ENCODE measurements at places on chromosomes 7 and 10.

DNA sequence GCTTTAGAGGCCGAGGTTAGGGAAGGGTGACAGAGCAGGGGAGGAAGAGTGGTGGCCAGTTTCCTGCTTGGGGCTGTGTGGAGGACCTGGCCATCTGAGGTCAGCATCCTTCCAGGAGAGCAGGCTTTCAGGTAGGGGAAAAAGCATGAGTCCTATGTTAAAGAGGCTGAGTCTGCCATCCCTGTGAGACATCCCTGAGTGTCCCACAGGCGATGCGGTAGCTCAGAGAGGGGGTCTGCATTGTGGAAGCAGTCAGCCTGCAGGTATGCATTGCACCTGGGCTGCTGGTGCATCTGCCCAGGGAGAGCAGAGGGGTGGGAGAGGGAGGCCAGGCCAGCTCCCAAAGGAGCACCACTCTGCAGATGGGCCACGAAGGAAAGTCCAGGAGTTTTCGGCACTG is 282.1 kb upstream of the ZNF32 start:
- no peak for DNase-seq

- no peak for DNase-seq
These were observed 13.5 kb upstream of the STK17A start for GRCh38 chr7:43569424-43569823.

DNA sequence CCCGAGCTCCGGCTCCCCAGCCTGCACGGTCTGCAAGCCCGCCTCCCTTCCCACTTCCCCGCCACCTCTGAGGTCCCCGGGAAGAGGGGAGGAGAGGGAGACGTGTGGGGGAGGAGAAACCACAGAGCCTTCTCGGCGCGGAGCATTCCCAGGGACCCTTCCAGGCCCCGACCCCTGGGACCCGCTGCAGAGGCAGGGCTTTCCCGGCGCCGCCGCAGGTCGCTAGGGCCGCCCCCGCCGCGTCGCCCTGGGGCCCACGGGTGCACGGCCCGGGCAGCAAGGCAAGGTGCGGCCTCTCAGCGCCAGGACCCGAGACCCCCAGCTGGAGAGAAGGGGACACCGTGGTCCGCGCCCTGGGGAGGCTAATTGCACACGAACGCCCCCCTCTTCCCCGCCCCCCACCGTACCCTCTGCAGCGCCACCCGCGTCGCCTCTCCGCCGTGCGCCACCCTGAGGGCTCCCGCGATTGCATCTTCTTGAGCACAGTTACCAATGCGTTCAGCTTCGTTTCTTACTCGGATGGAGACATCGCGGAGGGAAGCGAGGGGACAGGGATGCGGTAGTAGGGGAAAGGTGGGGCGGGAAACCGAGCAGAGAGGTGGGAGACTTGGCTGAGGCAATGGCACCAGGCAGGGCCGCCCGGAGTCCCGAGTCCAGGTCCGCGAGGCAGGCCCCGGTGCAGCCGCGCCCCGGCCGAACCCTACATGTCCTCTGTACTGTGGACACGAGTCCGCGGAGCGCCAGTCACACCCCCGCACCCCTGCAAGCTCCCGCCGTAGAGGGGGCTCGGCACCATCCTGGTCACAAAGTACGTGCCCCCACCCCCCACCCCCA is 28.9 kb downstream of the SKIDA1 start:
- DNase-seq = no peak

DNA sequence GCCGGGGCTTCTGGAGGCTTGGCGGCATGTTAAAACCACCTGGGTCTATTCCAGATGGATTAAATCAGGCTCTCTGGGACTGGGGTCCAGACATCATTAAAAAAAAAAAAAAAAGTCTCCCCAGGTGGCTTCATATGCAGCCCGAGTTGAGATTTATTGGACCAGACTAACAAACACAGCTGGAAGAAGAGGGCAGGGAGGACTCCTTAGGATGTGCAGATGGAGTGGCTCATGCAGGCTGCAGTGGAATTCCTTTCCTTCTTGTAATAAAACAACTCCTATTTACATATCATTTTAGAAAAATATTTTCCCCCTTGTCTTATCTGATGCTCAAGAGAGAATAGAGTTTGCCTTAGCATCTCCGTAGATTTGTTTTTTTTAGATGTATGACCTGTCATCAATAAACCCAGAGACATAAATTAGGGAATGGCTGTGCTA is 238.1 kb downstream of the CAMK1D start:
- DNase-seq = no peak

- no peak for DNase-seq
These were observed 51.1 kb downstream of the ADCYAP1R1 start for GRCh38 chr7:31102973-31103850.

DNA sequence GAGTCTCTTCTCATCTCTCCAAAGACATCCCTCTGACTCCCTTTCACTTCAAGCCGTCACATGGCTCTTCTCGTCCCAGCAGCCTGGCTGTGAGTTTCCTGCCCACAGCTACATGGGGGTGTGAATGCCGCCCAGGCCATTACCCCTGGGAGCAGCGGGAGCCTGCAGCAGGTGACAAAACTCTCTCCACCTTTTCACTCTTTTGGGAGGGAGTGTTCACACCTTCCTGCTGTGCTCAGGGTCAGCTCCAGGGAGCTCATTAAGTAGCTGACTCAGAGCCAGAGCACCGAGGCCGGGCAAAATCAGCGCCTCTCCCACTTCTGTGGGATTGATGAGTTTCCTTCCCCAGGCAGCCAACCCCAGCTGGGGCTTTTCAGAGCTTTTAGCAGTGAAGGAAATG is 271.3 kb downstream of the TYW1 start:
- no peak for DNase-seq

GRCh38 chr7:28466341-28466740 is 54.0 kb downstream of the CREB5 start:
- DNase-seq = no peak

GRCh38 chr7:134186801-134187200 is 59.7 kb downstream of the LRGUK start:
- no peak for DNase-seq

DNA sequence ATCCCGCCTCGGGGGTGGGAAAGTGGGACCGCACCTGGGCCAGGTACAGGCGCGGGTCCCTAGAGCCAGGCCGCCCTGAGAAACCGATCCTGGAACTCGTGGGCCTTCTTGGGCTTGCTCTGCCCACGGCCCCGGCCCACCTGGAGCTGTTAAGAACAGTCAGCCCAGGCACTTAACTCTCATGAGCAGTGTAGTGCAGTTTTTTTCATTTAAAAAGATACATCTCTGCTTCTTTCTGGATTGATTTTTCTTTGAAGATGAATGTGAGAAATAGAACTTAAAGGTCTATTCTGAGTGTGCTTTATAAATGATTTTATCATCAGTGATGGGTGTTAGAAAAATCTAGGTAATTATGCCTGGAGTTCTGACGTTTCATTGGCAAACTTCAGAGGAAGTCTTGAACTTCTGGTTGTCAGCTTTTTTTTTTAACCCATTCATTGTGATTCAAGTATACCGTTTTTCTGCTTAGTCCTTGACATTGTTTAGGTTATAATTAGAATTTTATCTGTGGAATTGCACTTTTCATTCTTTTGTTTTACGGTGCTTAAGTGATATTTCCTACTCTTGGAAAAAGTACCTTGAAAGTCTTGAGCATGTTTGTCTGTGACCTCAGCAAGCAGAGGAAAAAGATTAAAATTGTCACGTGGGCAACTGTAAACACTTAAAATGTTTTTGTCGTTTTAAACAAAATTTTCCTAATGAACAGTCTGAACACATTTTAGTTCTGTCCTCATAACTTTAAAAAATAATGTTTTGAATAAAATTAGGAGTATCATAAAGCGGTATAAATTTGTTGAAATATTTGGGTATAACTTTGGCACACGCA is 906 bp downstream of the CDK1 start:
- DNase-seq = no peak

DNA sequence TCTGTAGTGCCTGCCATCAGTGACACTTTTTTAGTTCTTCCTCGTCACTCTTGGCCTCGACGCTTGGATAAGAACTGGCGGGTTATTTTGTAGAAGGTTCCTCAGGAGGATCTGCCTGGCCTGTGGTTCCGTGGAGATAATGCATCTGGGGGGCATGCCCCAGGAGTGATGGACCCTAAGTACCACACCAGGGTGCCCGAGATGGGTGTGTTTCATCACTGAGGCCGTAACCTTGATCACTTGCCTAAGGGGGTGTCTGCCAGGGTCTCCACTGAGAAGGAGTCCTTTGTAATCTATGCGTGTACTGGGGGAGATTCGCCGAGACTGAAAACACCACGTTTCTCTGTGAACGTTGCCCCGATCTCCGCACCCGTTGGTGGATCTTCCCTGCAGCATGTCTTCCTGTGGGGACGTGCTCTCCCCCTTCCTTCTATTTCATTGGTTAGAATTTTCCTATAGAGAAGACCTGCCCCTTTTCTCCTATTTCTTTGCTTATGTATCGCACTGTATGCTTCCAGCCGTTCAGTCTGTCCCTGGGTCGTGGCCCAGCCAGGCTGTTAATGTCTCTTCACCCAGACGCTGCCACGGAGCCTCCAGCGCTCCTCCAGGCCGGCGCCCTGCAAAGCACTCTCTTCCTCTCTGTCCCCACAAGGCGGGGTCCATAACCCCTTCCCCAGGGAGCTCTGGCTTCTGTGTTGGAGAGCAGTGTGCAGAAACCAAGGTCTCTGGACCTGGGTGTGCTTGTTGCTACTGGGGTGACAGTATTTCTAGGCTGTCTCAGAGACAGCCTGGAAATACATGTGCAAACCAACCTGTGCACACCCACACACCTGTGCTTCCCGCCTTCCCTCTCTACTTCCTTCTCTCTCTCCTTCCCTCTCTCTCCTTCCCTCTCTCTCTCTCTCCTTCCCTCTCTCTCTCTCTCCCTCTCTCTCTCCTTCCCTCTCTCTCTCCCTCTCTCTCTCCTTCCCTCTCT is 14.4 kb upstream of the DPYSL4 start:
- no peak for DNase-seq

DNA sequence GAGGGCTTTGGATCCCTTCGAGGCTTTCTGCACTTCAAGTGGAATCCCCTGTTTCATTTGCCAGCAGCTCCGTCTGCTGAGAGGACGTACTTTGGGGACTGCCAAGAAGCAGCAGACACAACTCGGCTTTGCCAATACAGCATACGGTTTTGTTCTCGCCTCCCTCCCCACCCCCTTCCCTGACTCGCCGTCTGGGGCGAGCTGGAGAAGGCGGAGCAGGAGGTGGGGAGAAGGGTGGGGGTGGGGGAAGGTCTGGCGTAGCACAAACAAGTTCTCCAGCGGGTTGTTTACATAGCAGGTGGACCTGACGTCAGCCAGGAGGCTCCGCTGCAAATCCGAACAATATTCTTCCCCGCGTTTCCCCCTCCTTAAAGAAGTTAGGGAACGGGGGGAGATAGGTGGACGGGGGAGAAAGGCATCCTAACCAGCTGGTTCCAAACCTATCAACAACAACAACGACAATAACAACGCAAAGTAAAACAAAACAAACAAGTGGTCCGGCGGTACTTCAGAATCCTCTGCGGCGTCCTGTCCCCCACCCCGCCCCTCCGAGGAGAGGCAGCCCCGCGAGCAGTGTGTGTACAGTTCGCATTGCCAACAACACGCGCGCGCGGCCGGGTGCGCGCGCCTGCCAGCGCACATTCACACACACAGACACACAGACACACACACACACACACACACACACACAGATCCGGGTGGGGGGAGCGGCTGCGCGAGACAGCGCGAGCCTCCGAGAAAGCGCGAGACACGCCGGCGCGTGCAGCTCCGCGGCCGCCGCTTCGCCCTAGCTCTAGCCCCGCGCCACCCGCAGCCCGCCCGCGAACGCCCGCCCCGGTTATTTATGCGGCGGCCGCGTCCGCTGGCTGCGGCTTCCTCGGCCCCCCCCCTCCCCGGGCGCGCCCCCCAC is 167.0 kb upstream of the PPP1R3A start:
- peak; percentile 86 for DNase-seq
